D721Med (cell line): ENCODE measurements at places on chromosomes 7 and 10.
A peak's percentile ranks its signal among the peaks of the same experiment; 100 is the strongest.

GRCh38 chr10:86295791-86296190 lies 70.8 kb downstream of the GRID1 start:
- DNase-seq = no peak

- DNase-seq = no peak
These were observed 220.5 kb upstream of the AOAH start for GRCh38 chr7:36944838-36945237.

- DNase-seq = no peak
These were observed 407.9 kb downstream of the NRG3 start for GRCh38 chr10:82282782-82283456.

DNA sequence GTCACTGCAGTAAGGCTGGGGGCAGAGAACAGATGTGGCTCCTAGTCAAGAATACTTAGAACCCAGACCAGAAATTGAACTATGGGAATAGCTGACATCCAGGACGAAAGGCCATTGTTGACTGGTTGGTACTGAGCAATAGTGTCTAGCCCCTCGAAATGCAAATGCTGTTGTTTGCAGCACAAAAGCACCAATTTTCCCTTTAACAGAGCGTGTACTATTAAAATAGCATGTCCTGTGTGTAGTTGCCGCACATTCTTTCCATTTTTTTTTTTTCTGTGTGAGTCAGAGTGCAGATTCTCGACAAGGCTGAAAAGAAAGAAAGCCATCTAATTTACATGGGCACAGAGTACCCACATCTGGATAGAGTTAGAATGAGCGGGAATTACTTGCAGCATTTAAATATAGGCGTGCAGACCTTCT lies 302.4 kb downstream of the PTEN start:
- DNase-seq = no peak

GRCh38 chr10:74880041-74880440 lies 53.6 kb downstream of the KAT6B start:
- no peak for DNase-seq

DNA sequence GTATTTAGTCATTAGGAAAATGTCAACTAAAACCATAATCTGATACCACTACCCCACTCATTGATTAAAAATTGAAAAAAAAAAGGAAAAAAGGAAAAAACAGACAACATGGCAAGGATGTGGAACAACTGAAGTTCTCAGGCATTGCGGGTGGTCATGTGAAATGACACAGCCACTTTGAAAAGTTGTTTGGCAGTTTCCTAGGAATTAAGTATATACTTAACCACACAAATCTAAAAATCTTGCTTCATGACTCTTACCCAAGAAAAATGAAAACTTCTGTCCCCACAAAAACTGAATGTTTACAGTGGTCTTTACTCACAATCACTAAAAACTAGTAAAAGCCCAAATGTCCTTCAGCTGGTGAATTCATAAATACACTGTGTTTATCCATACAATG lies 254.5 kb downstream of the AHR start:
- no peak for DNase-seq

DNA sequence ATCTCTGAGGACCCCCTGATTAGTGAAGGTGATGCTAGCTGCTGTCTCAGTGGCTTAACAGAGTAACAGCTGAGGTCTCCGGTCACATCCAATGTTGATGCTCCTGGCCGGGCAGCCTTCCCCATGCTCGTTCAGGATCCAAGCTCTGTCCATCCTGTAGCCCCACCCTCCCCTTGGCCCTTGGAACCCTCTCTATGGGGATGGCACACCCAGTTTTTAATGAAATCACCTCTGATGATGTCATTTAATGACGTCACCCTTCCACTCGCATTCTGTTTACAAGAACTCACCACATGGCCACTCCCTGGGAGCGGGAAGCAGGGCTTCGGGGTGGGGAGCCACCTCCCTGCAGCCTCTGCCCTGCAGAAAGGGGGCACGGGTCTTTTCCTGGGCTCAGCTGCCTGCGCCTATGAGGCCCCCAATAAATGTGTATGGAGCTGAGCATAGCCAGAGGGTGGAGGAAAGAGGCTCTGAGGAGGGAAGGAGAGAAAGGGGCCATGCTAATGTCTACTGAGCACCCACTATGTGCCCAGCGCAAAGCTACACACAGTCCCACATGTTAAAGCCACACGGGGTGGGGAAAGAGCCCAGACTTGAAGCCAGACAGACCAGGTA lies 95.5 kb downstream of the OAT start:
- DNase-seq = no peak

DNA sequence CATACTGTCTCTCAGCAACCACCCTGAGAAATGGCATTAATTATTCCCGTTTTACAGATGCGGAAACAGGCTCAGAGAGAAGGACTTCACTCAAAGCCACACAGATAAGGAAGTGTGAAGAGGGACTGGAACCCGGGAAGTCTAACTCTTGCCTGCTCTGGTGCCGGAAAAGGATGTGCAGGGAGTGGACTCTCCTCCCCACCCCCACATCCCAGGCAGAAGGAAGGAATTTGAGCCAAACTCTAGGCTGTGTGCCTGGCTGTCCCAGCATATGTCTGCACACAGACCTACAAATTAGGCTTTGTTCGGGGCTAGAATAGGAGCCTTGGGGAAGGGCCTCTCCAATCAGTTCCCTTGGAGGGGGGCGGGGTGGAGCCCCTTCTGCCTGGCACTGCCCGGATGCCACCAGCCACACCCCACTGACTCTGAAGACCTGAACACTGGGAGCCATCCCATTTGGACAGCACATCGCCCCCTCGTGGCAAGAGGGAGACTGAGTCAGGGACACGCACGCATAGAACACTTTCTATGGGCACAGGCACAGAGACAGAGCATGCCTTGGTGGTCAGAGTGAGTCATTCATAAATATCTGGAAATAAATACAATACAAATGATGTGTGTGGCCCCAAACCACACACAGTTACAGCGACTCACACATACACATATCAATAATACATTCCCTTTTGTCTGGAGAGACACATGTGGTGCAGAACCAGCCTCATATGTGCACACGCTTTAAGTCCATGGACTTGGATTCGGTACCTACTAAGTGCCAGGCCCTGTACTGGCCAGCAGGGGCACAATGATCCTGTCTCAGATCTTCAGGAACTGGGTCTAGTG lies 13.1 kb downstream of the LZTS2 start:
- DNase-seq = peak; percentile 71

DNA sequence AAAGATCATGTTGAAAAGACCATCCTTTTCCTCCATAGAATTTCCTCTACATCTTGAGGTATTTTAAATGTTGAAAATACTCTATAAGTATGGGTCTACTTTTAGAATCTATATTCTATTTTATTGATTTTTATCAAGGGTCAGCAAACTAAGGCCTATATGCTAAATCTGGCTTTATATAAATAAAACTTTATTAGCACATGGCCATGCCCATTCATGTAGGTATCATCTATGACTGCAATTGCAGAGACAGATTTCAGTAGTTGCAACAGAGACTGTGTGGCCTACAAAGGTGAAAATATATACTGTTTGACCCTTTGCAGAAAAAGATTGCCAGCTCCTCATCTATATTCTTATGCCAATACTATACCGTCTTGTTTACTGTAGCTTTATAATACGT lies 72.7 kb downstream of the TAX1BP1 start:
- DNase-seq = no peak

DNA sequence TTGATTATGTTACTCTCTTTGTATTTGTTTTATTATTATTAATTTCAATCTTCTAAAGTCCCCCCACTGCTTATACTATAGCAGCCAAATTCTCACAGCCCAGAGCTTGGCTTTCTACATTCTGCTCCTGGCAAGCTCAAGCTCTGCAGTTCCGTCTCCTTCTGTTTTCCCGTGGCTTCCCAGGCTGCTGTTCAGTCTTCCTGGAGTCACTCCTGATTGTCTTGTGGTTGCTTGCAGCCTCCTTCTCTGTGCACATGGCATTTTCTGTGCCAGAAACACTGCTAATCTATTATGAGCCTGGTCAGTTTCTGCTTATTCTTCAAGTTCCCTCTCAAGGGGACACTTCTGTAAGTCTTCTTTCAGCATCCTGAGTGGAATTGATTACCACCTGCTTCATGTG lies 533.7 kb upstream of the IGFBP3 start:
- no peak for DNase-seq
